Lower lobe of right lung (tissue), 2 donors: ENCODE measurements at places on chromosomes 4 and X. TPM values are rescaled to one million over a fixed set of nuclear protein-coding genes. Genes with fewer than 3 reads are reported as not detected.

PJA1 gene
- total RNA-seq = 21.9 TPM

STX18 gene
- total RNA-seq = 36.5 TPM

DNA sequence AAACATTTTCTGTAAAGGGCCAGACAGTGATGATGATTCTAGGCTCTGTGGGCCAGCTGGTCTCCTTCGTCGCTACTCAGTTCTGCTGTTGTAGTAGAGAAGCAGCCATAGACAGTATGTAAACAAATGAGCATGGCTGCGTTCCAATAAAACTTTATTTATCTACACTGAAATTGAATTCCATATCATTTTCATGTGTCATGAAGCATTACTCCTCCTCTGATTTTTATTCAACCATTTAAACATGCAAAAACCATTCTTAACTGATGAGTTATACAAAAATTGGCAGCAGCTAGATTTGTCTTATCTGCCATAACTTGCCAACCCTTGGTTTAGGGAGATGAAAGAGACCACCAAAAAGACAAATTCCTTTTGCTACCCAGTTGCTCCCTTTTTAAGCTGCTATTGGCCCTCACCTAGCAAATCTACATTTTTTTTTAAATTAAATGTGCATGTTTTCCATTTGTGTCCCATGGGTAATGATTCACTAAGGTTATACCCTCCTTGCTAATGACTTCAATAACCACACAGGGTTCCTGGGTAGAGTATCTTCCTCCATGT, 309.9 kb downstream of the DHX15 start:
- no peak for DNase-seq
- H3K27ac ChIP-seq = no peak overlapping the region
- no peaks in the 10 kb centered on the region for H3K4me1 ChIP-seq
- no peaks in the 10 kb centered on the region for H3K36me3 ChIP-seq
- H3K4me3 ChIP-seq = no peak overlapping the region

- no peak overlapping the region for H3K27ac ChIP-seq
- no peak for DNase-seq
- no peaks in the 10 kb centered on the region for H3K36me3 ChIP-seq
These were observed 279.7 kb downstream of the CAMK2D start for GRCh38 chr4:113481820-113482219.

GRCh38 chr4:10747186-10747585, 62.6 kb upstream of the CLNK start:
- H3K4me3 ChIP-seq = no peak overlapping the region
- H3K27me3 ChIP-seq = no peaks in the 10 kb centered on the region
- no peaks in the 10 kb centered on the region for H3K36me3 ChIP-seq
- no peaks in the 10 kb centered on the region for H3K4me1 ChIP-seq
- H3K27ac ChIP-seq = no peak overlapping the region

DNA sequence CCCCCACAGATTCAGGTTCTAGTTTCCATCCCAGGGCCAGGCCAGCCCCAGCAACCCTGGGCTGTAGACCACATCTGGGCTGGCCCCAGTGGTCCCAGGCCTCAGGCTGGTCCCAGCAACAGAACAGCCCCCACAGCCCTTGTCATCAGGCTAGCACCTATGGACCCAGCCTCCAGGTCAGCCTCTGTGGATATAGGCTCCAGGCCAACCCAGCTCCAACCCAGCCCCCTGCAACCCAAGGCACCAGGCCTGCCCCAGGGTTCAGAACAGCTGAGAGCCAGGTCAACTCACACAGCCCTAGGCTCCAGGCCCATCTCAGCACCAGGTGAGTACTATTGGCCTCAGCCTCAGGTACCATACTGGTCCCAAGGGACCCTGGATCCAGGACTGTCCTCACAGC, 155.3 kb downstream of the PWWP3B start:
- DNase-seq = no peak
- no peaks in the 10 kb centered on the region for H3K36me3 ChIP-seq
- H3K4me1 ChIP-seq = no peaks in the 10 kb centered on the region

DNA sequence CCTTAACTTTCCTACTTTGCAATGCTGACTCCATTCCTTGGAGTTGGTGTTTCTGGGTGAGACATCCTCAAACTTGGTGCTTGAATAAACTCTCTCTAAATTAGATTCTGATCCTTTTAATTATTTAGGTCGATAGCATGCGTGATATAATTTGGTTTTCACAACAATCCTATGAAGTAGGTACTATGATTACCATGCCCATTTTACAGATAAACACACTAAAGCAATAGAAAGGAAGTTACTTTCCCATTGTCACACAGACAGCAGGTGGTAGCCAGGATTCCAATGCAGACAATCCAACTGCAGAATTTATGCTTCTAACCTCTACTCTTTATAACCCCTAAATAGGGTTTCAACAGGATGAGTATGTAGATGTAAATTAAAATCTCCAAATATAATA, 21.7 kb upstream of the AASDH start:
- no peaks in the 10 kb centered on the region for H3K27me3 ChIP-seq
- no peak overlapping the region for H3K4me3 ChIP-seq
- peaks cover 5% of the 10 kb centered on the region for H3K4me1 ChIP-seq
- no peaks in the 10 kb centered on the region for H3K36me3 ChIP-seq
- no peak overlapping the region for H3K27ac ChIP-seq

- H3K4me3 ChIP-seq = no peak overlapping the region
- no peaks in the 10 kb centered on the region for H3K36me3 ChIP-seq
- H3K27ac ChIP-seq = no peak overlapping the region
These were observed 56.0 kb downstream of the PDLIM5 start for GRCh38 chr4:94507708-94508107.

- no peak overlapping the region for H3K27ac ChIP-seq
- H3K4me1 ChIP-seq = peaks cover 9% of the 10 kb centered on the region
- no peak for DNase-seq
- H3K4me3 ChIP-seq = no peak overlapping the region
- no peaks in the 10 kb centered on the region for H3K27me3 ChIP-seq
These were observed 28.7 kb downstream of the FAM9C start for GRCh38 chrX:13015536-13016236.
